ENCODE measurements at places on chromosomes 12 and 14.

GRCh38 chr14:89418976-89419375 is 1.9 kb upstream of the FOXN3 start:
- no peaks in the 10 kb centered on the region for H3K36me3 ChIP-seq
- no peak for DNase-seq
- no peak overlapping the region for H3K27ac ChIP-seq
- H3K4me1 ChIP-seq, result peaks cover 25% of the 10 kb centered on the region
- no peaks in the 10 kb centered on the region for H3K27me3 ChIP-seq

DNA sequence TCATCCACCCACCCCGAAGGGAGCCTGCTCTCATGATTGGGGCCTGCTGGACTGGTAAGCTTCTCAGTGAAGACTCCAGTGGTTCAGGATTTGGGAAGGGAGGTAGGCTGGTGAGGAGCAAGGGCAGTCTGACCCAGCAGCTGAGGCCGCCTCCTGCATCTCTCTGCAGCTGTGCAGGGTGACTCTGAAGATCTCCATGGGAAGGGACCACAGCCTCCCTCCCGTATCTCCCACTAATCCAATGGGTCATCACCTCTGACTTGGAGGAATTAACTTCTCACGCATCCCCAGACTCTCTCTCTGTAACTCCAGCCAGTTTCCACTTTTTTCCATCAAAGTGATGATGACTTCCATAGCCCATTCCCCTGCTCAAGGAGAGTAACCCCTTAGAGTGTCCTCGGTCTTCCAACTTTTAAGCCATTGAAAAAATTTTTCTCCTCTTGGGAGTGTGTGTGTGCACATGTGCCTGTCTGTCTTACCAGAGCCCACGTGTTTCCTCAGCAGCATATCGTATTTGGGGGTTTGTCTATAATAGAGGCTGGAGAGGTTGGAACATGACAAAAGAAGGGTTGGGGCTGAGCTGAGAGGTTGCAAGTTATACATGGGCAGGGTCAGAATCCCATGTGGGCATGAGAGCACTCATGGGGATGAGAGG is 11.3 kb downstream of the CLSTN3 start:
- H3K27ac ChIP-seq, result no peak overlapping the region
- peaks cover 39% of the 10 kb centered on the region for H3K36me3 ChIP-seq
- no peaks in the 10 kb centered on the region for H3K4me1 ChIP-seq
- H3K4me3 ChIP-seq, result no peak overlapping the region

DNA sequence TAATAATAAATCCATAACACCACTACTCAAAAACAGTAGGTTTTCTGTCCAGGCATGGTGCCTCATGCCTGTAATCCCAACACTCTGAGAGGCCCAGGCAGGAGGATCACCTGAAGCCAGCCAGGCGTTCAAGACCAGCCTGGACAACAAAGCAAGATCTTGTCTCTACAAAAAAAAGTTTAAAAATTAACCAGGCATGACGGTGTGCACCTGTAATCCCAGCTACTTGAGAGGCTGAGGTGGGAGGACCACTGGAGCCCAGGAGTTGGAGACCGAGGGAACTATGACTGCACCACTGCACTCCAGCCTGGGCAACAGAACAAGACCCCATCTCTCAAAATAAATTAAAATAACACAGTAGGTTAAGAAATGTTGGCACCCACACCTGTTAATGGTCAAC is 44.5 kb upstream of the AP4S1 start:
- no peak overlapping the region for H3K27ac ChIP-seq
- no peaks in the 10 kb centered on the region for H3K4me1 ChIP-seq
- no peaks in the 10 kb centered on the region for H3K27me3 ChIP-seq
- DNase-seq, result no peak
- H3K36me3 ChIP-seq, result no peaks in the 10 kb centered on the region
- H3K4me3 ChIP-seq, result no peak overlapping the region

DNA sequence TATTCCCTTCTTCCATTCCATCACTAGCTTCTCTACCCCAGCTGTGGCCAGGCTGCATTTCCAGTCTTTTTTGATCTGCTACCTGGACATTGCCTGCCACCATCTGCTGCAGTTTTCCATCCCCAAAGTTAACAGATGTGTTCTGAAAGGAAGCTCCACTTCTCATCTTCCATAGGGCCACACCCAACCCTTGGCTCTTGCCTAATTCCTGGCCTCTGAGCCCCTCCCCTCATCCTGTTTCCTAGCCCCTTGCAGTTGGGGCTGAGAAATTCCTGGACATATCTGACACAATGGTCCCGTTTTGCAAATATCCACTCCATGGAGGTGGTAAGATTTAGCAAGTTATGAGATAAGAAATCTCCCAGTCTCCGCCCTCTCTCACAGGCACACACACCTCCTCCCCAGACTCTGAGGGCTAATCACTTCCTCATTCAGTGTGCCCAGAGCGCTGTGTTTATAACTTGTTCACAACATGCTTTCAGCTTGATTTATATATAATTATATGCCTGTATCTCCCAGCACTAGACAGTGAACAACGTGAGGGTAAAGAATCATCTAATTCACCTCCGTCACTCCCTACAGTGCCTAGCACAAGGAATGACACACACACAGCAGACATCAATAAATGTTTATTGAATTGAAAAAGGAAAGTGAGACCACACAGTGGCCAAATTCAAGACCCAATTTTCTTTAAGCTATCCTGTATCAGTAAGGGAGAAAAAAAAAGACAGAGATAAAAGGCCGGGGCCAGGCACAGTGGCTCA is 13.4 kb downstream of the SMUG1 start:
- H3K4me1 ChIP-seq, result peaks cover 11% of the 10 kb centered on the region
- peaks cover 28% of the 10 kb centered on the region for H3K27me3 ChIP-seq
- H3K27ac ChIP-seq, result no peak overlapping the region

- H3K4me3 ChIP-seq, result no peak overlapping the region
- H3K4me1 ChIP-seq, result peaks cover 16% of the 10 kb centered on the region
- H3K36me3 ChIP-seq, result no peaks in the 10 kb centered on the region
These were observed 11.9 kb downstream of the MED13L start for GRCh38 chr12:116265351-116266147.

DNA sequence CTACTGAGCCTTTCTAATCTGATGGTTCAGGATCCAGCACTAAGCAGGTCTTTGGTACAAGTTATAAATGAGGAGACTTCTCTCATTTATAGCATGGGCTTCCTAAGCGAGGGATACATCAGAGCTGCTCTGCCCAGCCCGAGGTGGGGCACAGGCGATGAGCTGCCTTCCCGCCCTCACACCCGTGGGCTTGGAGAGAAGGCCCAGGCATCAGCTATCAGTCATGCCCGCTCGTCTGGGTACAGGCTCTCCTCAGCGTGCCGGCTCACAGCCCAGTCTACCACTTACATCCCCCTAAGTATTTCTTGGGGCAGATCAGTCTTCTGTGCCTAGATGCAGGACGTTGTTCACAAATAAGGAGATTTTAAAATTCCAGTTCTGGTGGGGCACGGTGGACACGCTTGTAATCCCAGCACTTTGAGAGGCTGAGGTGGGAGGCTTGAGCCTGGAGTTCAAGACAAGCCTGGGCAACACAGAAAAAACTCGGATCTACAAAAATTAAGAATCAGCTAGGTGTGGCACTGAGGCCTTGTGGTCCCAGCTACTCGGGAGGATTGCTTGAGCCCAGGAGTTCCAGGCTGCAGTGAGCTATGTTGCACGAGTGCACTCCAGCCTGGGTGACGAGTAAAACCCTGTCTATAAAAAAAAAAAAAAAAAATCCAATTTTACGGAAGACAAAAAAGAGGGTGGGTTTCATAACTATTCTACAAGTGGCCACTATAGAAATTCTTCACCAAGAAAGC is 57.0 kb downstream of the CCDC88C start:
- H3K36me3 ChIP-seq, result peaks cover 32% of the 10 kb centered on the region
- H3K27me3 ChIP-seq, result no peaks in the 10 kb centered on the region
- H3K4me3 ChIP-seq, result no peak overlapping the region
- no peak for DNase-seq
- H3K4me1 ChIP-seq, result peaks cover 86% of the 10 kb centered on the region

- H3K36me3 ChIP-seq, result no peaks in the 10 kb centered on the region
- no peak overlapping the region for H3K4me3 ChIP-seq
- H3K27me3 ChIP-seq, result peaks cover 14% of the 10 kb centered on the region
- H3K27ac ChIP-seq, result no peak overlapping the region
- no peaks in the 10 kb centered on the region for H3K4me1 ChIP-seq
These were observed 13.9 kb upstream of the MYH7 start for GRCh38 chr14:23449314-23449713.

- no peaks in the 10 kb centered on the region for H3K36me3 ChIP-seq
- no peak for DNase-seq
- H3K4me1 ChIP-seq, result no peaks in the 10 kb centered on the region
- no peak overlapping the region for H3K4me3 ChIP-seq
- no peak overlapping the region for H3K27ac ChIP-seq
These were observed 245.5 kb downstream of the RBM19 start for GRCh38 chr12:113720629-113721028.
